ENCODE measurements at places on chromosomes 5 and 9. TPM values are rescaled to one million over a fixed set of nuclear protein-coding genes. Genes with fewer than 3 reads are reported as not detected.

GPX3 gene
- total RNA-seq = 1.0 TPM

KCNV2 gene
- total RNA-seq = not detected

CLIC3 gene
- total RNA-seq = 0.18 TPM

CBY3 gene
- total RNA-seq = not detected

GNG10 gene
- total RNA-seq = 20.2 TPM

LCN9 gene
- total RNA-seq = not detected

SMARCA2 gene
- total RNA-seq = 65.4 TPM

SV2C gene
- total RNA-seq = not detected

GRCh38 chr9:133238851-133239532 is 29.9 kb upstream of the OBP2B start:
- peak; percentile 53 for DNase-seq

DNA sequence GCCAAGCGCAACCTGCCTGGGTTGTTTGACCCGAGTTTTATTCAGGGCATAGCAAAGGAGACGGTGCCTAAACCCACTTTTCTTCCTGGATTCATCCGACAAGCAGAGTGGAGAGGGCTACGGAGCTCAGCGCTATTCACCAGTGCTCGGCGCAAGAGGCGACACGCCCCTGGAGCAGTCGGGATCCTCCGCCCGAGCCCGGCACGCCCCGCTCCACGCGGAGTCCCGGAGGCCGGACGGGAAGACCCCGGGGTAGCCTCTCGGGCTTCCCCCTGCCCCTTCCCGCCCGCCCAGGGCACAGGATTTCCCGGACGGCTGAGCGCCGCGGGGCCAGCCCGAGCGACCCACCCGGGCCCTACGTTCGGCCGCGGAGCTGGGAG is 427 bp downstream of the SERINC5 start:
- peak; percentile 34 for DNase-seq

GRCh38 chr9:98970532-98971041 is 26.9 kb downstream of the COL15A1 start:
- no peak for DNase-seq

DNA sequence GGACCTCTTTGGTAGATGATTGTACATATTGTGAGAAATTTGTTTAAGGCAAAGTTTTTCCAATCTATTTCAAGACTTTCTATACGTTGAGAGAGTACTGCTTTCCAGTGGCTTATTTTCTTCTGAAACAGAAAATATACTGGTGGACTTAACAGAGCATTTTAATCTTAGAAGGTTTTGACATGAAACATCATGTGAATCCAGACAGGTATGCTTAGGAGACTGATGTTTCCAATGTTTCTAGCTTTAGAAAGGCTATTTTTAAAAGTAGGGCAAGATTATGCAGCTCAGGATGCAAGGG is 71.0 kb downstream of the PIK3R1 start:
- DNase-seq = no peak

- DNase-seq = no peak
These were observed 44.7 kb downstream of the ERAP1 start for GRCh38 chr5:96763026-96763425.

GRCh38 chr5:106907979-106908378 is 762.8 kb downstream of the EFNA5 start:
- no peak for DNase-seq

DNA sequence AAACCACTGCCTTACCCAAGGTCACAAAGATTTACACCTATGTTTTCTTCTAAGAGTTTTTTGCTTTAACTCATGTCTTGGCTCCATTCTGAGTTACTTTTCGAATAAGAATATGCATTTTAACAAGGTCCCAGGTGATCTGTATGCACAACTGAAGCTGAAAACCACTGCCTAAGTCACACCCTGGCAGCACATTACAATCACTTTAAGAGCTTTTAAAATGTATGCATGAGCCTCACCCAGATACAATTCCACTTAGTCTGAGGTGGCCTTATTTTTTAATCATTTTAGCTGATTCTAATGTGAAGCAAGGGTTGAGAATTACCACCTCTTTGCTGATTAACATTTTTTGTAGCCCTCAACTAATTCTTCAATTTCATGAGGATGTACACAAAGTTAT is 29.5 kb downstream of the IDNK start:
- DNase-seq = no peak

DNA sequence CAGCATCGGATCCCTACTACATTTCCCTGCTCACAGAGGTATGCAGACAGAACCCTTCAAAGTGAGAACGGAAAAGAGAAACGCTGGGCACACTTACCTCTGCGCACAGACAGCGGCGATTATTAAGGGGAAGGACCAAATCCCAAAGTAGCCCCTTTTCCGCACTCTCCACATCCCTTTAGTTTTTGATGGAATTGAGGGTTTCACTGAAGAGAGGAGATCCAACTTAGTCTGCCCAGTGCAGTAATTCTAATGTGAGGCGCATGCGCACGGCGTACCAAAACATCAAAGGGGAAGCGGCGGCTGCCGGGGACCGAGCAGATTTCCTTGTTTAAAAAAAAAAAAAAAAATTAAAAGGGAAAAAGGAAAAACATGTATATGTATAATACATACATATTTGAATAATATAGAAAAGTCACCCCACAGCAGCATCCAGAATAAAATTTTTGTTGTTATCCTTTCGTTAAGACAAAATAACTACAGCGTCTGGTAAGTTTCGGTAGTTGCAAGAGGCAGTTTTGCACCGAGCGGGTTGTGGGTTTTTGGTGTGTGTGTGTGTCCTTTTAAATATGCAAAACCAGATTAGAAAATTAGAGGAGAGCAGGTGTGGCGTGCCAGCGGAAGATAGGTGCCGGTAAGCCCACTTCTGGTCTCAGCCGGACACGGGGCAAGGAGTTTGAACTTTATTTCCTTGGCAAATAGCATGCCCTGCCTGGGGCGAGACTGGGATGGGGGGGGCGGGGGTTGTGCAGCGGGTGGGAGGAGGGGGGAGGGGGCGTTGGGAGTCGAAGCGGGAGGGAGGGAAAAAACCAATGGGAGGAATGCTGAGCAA is at the start of gene GABRB2:
Gene GABRB2 (minus strand): TSS at position 256 of the 832 bp plus-strand sequence. CDS start 82 bp downstream, at position 174.
- DNase-seq = no peak

GRCh38 chr9:95770653-95771131 is 104.8 kb upstream of the ERCC6L2 start:
- DNase-seq = no peak

GRCh38 chr9:92954049-92954861 is 6.9 kb downstream of the FGD3 start:
- peak; percentile 69 for DNase-seq

GRCh38 chr9:15543047-15543813 is 9.6 kb upstream of the CCDC171 start:
- no peak for DNase-seq

GRCh38 chr5:31218978-31219377 is 25.5 kb downstream of the CDH6 start:
- no peak for DNase-seq

GRCh38 chr5:170495825-170496661 is 7.8 kb upstream of the KCNIP1 start:
- no peak for DNase-seq

DNA sequence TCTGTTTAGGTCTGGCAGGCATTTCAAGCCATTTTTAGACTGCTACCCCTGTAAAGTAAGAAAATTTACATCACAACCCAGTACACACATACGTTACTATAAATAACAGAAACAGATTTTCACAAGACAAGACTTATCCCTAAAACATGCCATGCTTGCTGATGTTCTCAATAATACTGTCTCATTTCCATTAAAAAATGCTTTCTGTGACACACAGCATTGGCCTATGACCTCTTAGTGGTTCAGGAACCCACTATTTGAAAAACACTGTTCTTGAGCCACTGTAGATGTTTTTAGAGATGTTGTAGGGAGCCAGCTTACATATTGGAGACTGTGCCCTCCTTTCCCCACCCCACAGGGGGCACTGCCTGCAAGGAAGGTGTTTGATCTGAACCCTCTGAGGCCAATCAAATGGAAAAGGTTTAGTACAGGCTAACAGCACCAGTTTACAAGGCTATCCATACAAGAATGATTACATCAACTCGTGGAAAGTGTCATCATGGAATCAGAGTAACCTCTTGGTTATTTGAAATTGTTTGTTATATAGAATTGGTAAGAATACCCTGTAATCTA is 30.8 kb downstream of the ZSWIM6 start:
- no peak for DNase-seq

DNA sequence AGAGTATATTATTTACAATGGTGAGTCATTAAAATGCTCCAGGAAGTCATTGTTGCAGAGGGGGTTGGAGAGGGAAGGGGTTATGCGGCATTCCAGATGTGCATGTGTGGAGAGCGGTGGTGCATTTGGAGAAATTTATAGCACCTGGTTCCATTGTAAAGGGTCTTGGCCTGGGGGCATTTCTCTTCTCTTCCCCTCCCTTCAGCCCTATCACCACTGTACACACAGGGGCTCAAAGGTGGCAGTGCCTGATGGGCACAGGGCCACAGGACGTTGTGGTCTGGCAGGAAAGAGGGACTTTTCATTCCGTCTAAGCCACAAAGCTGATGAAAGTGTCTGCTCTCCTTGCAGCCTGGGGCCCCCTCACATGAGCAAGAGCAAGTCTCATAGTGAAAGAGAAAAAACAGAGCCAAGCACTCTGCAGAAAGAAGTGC is 442.4 kb upstream of the ZNF462 start:
- DNase-seq = no peak

DNA sequence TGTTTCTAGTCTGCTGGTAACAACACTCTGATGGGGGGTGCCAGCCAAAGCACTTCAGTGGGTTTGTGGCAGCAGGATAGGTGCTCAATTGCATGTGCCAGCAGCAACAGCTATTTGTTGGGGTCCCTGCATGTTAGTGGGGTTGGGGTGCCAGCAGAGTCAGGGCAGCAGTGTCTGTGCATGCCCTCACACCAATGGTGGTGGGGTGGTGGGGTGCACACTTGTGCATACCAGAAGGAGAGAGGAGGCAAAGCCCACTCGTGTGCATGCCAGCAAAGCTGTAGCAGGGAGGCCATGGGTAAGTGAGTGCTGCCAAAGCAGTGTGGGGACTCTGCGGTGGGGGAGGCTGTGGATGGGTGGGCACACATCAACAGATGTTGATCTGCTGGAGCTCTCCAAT is 232.2 kb downstream of the GABRG2 start:
- DNase-seq = no peak

GRCh38 chr9:23638837-23639426 is 187.1 kb downstream of the ELAVL2 start:
- no peak for DNase-seq

DNA sequence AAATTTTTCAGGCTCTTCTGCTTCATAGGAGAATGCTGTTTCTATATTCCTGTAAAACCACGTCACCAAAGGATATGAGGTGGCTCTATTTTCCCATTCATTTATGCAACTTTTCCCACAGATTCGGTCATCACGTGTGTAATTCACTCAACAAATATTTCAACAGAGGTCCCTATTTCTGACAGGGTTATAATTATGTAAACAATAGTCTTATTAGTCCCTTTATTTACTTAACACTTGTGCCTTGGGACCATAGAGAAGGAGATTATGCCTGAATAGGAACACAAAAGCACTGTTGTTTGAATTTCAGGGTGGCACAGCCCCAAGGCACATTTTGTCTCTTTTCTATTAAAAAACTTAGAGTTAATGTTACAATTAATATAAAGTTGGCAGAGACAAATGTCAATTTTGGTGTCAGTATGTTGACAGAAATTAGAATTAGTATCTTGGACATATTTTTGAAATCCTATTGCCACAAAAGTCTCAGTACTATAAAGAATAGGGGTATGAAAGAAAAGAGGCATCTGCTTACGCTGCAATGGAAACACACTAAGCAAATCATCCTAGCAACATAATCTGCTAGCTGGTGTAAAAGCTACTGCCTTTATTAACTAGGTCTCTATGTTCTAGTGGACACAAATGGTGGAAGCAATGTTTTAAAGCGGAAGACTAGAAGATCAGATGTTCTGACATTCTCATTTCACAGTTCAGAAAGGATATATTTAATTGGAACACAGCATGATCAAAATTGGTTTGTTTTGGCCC is 229.1 kb upstream of the TBCA start:
- no peak for DNase-seq

GRCh38 chr9:136697146-136697820 is 10.0 kb upstream of the AGPAT2 start:
- DNase-seq = no peak

DNA sequence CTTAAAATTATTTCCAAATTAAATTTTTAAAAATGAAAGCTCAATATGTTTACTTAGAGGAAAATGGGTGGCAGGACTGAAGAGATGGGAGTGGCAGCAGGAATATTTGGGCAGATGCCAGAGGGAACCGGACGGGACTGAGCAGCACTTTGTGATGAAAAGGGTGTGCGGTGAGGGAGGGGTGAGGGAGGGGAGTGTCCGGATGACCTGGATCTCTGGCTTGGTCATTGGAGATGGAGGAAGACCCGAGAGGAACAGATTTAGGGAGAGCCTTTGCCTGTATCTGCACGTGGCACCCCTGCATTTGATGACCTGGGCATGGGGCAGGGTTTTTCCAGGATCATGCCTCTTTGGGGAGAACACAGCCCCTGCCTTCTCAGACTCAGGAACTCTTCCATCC is 201.1 kb upstream of the MVB12B start:
- no peak for DNase-seq

GRCh38 chr5:152337484-152337883 is 67.6 kb downstream of the NMUR2 start:
- no peak for DNase-seq

GRCh38 chr5:72884892-72885291 is 68.4 kb downstream of the TNPO1 start:
- DNase-seq = no peak

- DNase-seq = no peak
These were observed 24.4 kb downstream of the ERAP1 start for GRCh38 chr5:96783326-96783725.

DNA sequence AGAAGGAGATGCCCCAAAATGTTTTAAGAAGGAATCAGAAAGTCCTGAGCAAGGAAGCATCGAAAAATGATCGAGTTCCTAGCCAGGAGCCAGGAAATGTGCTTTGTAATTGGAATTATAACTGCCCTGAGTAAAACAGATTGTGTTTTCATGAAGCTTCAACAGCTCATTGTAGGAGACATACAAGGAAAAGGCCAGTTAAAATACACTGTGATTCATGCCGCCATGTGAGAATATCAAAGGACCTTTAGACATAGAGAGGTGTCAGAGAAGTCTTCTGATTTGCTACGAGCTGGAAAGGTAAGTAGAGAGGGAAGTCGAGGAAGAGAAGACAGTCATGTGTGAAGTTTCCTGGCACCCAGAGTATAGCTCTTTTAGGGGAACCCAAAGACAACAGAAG is 60.9 kb downstream of the NR3C1 start:
- no peak for DNase-seq

DNA sequence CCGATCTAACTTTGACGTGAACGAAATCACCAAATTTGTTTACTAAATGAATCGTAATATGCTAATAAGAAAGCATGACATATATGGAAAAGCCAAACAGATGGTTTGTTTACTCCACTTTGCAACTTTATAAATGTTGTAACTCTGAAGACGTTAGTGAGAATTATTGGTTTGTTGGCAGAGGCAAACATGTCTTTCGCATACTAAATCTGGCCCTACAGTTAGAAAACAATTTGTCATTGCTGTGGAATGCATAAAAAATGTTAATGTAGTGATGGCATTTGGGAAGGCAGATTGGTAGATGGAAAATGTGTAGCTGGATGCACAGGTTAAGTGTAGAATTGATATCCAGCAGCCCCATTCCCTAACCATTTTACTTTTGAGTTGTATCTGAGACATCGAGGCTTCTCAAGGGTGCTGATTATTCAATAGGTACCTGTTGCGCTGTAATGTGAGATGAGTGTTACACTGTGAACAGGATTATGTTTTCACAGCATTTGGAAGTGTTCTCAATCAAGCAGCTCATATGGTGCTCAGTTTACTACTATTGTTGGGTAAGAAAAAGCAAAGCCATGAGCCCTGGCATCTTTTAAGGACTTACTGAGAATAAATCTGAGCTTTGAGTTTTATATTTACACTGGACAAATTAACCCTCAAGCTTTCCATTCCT is 444.8 kb downstream of the BNC2 start:
- no peak for DNase-seq

- no peak for DNase-seq
These were observed 102.2 kb downstream of the INIP start for GRCh38 chr9:112615584-112616266.

Measured in activated T-cell treated with anti-CD3 and anti-CD28 coated beads, Interleukin-2, amount 50 U/mL, for 4 hours (primary cell).